CD4-positive, CD25-positive, alpha-beta regulatory T cell (primary cell): ENCODE measurements at places on chromosomes 12 and 14. TPM values are rescaled to one million over a fixed set of nuclear protein-coding genes. Genes with fewer than 3 reads are reported as not detected.
A peak's percentile ranks its signal among the peaks of the same experiment; 100 is the strongest.

DNA sequence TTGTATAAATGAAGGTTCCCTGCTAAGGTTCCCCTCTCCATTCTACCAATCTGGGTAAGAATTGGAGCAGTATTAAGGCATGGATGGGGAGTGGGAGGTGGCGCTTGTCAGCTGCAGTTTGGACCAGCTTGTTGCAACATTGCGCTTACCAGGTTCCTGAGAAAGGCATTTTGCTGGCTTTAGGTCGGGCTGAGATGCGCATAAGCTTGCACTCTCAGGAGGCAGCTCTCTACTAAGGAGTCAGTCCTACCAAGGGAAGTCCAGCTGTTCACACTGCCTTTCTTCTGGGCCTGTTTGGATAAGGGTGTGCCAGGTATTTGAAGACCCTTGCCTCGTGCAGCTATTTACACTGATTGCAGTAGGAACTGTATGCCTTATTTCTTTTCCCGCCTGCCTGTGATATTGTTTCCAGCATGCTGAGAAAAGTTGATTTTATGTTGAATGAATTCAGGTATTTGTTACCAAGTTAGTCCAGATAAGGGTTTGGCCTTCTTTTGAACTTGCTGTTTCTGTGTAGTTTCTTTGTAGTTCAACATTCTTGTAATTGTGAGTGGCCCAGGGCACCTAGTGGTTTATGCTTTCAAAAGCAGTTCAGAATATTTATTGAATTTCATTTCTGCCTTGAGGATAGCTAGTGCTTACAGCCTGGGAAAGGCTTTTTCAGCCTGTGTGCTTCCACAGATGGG lies 2.6 kb downstream of the MLEC start:
- H3K36me3 ChIP-seq: peaks cover 12% of the 10 kb centered on the region
- H3K27me3 ChIP-seq: no peaks in the 10 kb centered on the region
- peak overlapping the region; percentile 84 for H3K4me3 ChIP-seq
- DNase-seq: no peak
- no peak overlapping the region for H3K27ac ChIP-seq
- peaks cover 26% of the 10 kb centered on the region for H3K4me1 ChIP-seq

- no peak for DNase-seq
- H3K4me1 ChIP-seq: no peaks in the 10 kb centered on the region
- H3K36me3 ChIP-seq: no peaks in the 10 kb centered on the region
- H3K4me3 ChIP-seq: no peak overlapping the region
These were observed 95.2 kb downstream of the SSPN start for GRCh38 chr12:26290565-26290964.

DNA sequence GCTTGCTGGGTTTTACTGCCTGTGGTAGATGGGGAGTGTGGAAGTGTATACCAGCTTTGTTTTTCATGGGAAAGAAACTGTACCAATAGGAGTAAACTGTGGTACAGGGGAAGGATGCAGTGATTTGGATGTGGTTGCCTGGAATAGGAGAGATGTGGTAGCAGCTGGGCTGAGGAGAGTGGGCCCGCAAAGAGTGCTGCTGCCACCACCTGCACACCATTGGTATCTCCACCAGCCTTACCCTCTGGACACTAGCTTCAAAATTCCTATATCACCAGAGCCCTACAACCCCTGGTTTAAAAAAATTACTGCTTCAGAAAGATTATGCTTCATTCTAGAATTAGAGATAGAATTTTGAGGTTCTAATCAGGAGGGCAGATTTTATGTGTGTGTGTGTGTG lies 53.6 kb downstream of the AKAP6 start:
- H3K4me1 ChIP-seq: no peaks in the 10 kb centered on the region
- no peak for DNase-seq
- no peaks in the 10 kb centered on the region for H3K36me3 ChIP-seq
- no peaks in the 10 kb centered on the region for H3K27me3 ChIP-seq
- no peak overlapping the region for H3K27ac ChIP-seq
- no peak overlapping the region for H3K4me3 ChIP-seq

DNA sequence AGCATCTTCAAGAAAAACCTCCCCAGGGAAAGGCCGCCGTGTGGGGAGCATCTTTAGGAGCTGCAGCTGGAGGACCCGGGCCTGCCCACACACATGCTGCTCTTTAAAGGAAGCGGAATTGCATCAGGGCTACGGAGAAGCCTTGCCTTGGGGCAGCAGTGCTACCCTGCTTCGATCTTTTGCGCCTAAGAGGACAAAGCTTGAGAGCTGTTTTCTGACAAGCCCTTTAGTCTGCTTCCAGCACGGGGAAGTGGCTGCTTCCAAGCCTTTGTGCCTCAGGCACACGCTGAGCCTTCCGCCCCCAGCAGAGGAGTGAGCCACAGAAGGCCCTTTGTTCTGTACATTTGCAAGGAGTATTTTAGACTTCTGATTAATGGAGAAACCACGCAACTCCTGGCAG lies 31.5 kb downstream of the COA8 start:
- no peak overlapping the region for H3K27ac ChIP-seq
- peaks cover 6% of the 10 kb centered on the region for H3K4me1 ChIP-seq
- H3K27me3 ChIP-seq: no peaks in the 10 kb centered on the region
- DNase-seq: no peak
- peaks cover 2% of the 10 kb centered on the region for H3K36me3 ChIP-seq
- H3K4me3 ChIP-seq: no peak overlapping the region

DNA sequence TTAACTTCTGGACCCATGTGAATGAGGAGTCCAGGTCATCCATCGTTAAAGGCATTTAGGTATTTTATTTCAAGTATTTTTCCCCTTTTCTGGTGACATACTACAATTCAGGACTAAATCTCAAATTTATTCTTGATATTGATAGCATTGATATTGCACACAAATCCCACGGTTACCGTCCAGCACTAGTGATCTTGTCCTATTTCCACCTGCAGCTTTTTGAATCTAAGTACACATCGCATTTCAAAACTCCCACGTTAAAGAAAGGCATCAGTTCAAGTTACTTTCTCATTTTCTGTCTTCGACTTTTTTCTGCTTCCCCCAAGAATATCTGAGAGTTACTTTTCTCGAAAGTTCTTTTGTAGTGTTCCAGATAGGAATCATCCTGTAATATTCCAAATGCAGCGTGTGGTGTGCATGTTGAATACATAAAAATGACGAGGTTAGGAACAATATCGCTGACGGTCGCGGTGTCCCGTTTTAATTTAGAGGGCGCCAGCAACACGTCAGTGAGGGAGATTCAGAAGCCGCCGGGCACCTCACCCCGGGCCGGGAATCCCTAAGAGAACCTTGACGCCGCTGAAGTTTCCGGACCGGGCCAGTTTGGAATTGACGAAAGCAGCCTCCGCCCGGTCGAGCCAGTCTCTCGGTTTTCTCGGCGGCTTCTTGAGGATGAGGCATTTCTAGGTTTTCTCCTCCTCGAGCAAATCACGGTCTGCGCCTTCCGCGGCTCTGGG lies 569 bp upstream of the RGS6 start:
- H3K4me3 ChIP-seq: no peak overlapping the region
- H3K36me3 ChIP-seq: no peaks in the 10 kb centered on the region
- no peak for DNase-seq
- H3K4me1 ChIP-seq: peaks cover 5% of the 10 kb centered on the region

- no peaks in the 10 kb centered on the region for H3K4me1 ChIP-seq
- no peak overlapping the region for H3K27ac ChIP-seq
- peaks cover 11% of the 10 kb centered on the region for H3K27me3 ChIP-seq
- no peaks in the 10 kb centered on the region for H3K36me3 ChIP-seq
These were observed 12.2 kb upstream of the ITPR2 start for GRCh38 chr12:26845057-26845666.

GRCh38 chr14:40139657-40140056 lies 707.4 kb upstream of the FBXO33 start:
- DNase-seq: no peak
- no peaks in the 10 kb centered on the region for H3K4me1 ChIP-seq
- no peak overlapping the region for H3K27ac ChIP-seq
- H3K36me3 ChIP-seq: no peaks in the 10 kb centered on the region
- H3K4me3 ChIP-seq: no peak overlapping the region
- H3K27me3 ChIP-seq: no peaks in the 10 kb centered on the region

GRCh38 chr14:73795974-73796373 lies 55.7 kb upstream of the PTGR2 start:
- H3K27me3 ChIP-seq: no peaks in the 10 kb centered on the region
- H3K4me3 ChIP-seq: no peak overlapping the region
- no peak for DNase-seq
- H3K27ac ChIP-seq: no peak overlapping the region

GRCh38 chr12:52295663-52296062 lies 4.3 kb upstream of the KRT81 start:
- H3K27ac ChIP-seq: no peak overlapping the region
- H3K36me3 ChIP-seq: no peaks in the 10 kb centered on the region
- no peak for DNase-seq
- no peak overlapping the region for H3K4me3 ChIP-seq

The PLCZ1 gene
- not detected for polyA plus RNA-seq

The CCDC196 gene
- polyA plus RNA-seq: not detected

The TAS2R30 gene
- not detected for polyA plus RNA-seq

The PTPRB gene
- polyA plus RNA-seq: not detected

The DLGAP5 gene
- polyA plus RNA-seq: 2.0 TPM

The OR6C2 gene
- not detected for polyA plus RNA-seq
